ENCODE measurements at places on chromosomes 2 and 18. TPM values are rescaled to one million over a fixed set of nuclear protein-coding genes. Genes with fewer than 3 reads are reported as not detected.

Gene CPO
- total RNA-seq, result not detected

DNA sequence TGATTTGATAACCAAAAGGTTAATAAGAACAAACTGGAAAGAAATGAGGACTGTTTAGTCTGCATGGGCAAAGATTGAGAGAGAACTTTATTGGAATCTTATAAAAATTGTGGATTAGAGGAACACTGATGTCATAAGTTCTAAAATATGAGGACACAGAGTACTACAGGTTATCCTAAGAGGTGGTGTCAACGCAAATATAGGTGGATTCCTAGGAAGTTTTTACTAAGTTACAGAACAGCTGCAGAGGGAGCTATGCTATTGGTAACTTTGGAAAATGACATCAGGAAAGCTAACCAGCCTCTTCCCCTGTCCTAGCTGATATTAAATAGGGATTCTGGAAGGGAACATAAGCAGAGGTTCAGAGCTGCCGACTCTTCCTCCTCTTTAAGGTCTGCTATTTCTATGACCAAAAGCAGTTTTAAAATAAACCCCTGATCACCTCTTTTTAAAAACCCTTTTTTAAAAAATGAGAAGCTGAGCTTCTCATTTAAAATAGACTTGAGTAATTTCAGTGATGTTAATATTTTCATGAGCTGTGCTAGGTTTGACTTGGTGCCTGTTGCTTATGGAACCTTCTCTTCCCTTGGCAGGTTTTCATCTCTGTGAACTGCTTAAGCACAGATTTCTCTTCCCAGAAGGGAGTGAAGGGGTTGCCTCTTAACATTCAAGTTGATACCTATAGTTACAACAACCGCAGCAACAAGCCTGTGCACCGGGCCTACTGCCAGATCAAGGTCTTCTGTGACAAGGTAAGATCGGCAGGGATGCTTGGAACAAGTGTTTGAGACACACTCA is 34.2 kb downstream of the GRHL1 start:
- DNase-seq, result no peak

GRCh38 chr18:79502782-79503181 is 107.1 kb downstream of the NFATC1 start:
- DNase-seq, result no peak

- no peak for DNase-seq
Measured at GRCh38 chr2:10495988-10496313, 47.8 kb upstream of the ODC1 start.

- no peak for DNase-seq
Measured at GRCh38 chr2:163210430-163210918, 371.9 kb upstream of the KCNH7 start.

GRCh38 chr2:219186754-219187456 is 8.8 kb downstream of the RETREG2 start:
- no peak for DNase-seq

Data from GM23338 (cell line).